ENCODE measurements at places on chromosomes 2 and 18. TPM values are rescaled to one million over a fixed set of nuclear protein-coding genes. Genes with fewer than 3 reads are reported as not detected.

GALNT5 gene
- total RNA-seq = 11.7 TPM

GAREM2 gene
- total RNA-seq = 4.9 TPM

ASB3 gene
- 18.7 TPM for total RNA-seq

CCDC74B gene
- total RNA-seq = 3.4 TPM

TRABD2A gene
- total RNA-seq = 0.52 TPM

PUM2 gene
- 95.8 TPM for total RNA-seq

DARS1 gene
- total RNA-seq = 44.6 TPM

SMAD7 gene
- total RNA-seq = 20.0 TPM
